Bronchial epithelial cell (primary cell): ENCODE measurements at places on chromosomes 5 and 9.
A peak's percentile ranks its signal among the peaks of the same experiment; 100 is the strongest.

- DNase-seq = no peak
Observed at GRCh38 chr9:128550226-128550625, 2.2 kb upstream of the SPTAN1 start.

DNA sequence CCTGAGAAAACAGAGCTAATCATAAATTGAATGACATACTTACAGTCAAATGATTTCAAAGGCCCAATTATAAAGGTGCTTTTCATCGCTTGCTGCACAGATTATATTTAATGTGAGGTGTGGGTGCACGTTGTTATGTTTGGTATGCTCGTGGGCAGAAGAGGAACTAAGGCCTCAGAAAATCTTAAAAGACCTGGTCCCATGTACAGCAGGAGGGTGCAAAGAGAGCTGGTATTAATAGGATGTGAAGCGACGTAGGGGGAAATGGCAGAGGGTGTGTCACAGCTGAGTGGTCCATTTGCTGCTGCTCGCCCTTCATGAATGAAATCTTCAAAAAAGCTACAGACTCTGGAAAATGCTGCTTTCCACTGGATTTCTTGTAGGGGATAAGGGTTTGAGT lies 40.5 kb upstream of the IFNK start:
- no peak for DNase-seq

DNA sequence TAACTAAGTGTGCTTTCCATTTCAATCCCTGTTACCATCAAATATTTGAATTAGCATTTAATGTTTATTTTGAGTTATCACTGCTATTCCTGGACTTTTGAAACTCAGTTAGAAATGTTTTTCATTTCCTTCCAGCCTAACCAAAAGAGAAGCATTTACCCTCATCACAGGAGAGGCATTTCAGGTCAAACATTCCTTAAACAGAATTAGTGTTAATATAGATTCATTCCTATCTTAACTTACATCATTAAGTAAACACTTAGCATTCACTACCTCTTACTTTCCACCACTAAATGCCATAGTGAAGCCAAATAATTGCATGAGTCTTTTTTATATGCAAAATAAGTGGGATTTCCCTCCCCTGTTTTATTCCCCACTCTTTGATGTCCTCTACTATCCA lies 136.6 kb upstream of the OR13F1 start:
- DNase-seq = peak; percentile 32

DNA sequence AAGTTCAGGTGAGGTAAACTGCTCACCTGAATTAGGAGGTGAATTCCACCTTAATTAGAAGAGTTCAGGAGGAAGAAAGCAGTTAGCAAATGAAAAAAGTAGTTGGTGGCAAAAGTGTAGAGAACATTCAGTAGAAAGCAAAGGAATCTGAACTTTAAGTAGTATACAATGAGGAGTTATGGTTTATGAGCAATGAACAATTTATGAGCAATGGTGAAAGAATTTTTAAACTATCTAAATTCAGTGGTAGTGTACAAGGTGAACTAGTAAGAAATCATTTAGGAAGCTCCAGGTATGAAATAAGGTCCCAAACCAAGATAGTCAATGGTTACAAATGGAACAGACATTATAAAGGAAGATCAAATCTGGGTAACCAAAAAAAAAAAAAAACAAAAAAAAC lies 3.1 kb downstream of the CETN3 start:
- peak; percentile 38 for DNase-seq

- peak; percentile 48 for DNase-seq
Observed at GRCh38 chr9:137254624-137255447, at the start of gene NELFB. Gene NELFB (plus strand): TSS chr9:137255327.

DNA sequence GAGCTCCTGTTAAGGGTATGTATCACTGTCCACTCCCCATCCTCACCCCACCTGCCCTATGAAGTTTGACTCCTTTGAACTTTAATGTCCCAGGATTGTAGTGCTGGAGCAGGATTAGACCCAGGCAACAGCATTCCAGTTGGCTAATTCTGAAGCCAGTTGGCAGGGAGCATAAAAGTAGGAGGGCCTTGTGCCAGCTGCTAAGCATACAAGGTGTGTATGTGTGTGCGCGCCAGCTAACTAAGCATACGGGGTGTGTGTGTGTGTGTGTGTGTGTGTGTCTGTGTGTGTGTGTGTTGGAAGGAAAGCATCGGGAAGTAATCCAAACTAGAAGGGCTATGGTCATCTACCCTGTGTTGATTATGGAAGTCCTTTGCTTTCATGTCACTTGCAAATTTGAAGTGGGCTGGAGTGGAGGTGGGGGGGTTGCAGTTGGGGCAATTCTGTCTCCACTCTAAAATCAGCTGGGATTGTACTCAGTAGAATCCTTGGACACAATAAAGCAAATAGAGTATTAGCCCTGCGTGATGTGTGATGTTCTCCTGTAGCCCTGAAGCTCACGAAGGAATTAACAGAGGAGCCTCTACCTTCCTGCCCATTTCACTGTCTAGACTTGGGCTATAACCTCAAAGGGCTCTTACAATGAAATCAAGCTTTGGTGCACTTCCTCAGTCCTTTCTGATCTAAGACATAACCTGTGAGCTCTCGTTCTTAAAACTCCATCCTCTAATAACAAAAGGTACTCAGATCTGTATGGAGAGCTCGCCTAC lies 26.9 kb downstream of the HMGCR start:
- DNase-seq = peak; percentile 23

GRCh38 chr9:123924727-123925126 lies 5.2 kb downstream of the DENND1A start:
- no peak for DNase-seq

GRCh38 chr5:91118354-91118753 lies 264.8 kb downstream of the ARRDC3 start:
- DNase-seq = no peak

- no peak for DNase-seq
Observed at GRCh38 chr5:172850454-172850797, 16.4 kb downstream of the ERGIC1 start.

- no peak for DNase-seq
Observed at GRCh38 chr5:135204151-135204600, 170.1 kb upstream of the PITX1 start.

- peak; percentile 60 for DNase-seq
Observed at GRCh38 chr9:72365525-72366256, 683 bp upstream of the ZFAND5 start.

GRCh38 chr9:14300588-14300987 lies 13.4 kb downstream of the NFIB start:
- no peak for DNase-seq

- DNase-seq = no peak
Observed at GRCh38 chr9:13962006-13962405, 351.9 kb downstream of the NFIB start.

- DNase-seq = no peak
Observed at GRCh38 chr9:118367383-118367782, 663.2 kb downstream of the TLR4 start.

- DNase-seq = peak; percentile 79
Observed at GRCh38 chr5:98096155-98096554, 677.3 kb upstream of the RGMB start.

DNA sequence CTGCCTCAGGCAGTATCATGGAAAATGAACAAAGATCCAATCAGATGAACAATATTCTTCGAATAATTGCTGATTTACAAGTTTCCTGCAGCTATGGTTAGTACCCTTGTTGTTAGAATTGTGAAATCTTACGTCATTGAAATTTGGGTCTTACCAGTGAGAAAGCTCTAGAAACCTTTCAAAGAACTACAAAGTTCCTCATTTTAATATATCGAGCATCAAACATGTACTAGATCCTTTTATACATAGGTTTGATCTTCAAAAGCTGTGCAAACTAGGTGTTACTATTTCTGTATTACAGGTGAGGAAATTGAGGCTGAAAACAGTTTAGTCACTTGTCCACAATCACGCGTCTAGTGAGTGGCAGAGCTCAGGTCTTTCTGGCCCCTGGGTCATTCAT lies 43.7 kb upstream of the ANGPTL2 start:
- DNase-seq = no peak

- DNase-seq = no peak
Observed at GRCh38 chr5:179880848-179881590, 22.4 kb upstream of the MRNIP start.

DNA sequence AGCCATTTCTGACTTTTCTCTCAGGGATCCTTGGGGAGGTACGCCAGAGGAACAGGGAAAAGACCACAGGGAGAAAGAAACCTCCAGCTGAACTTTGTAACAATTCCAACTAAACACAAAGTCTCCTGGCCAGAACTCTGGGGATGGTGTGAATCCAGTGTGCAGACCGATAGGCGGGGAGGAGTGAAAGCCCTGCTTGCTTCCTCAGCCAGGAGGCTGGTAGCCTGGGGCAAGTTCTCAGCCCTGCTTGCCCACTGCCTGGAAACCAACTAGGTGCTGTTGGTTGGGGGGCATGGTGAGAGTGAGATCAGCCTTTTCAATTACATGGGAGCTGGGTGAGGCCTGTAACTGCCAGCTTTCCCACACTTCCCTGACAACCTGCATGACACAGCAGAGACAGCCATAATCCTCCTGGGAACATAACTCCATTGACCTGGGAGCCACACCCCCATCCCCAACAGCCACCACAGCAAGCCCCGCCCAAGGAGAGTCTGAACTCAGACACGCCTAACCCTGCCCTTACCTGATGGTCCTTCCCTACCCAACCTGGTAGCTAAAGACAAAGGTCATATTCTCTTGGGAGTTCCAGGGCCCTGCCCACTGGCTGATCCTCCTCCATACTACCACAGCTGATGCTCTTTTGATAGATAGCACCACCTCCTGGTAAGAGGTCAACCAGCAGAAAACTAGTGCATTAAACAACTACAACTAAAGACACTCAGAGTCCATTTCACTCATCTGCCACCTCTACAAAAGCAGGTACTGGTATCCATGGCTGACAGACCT lies 100.1 kb upstream of the TNFAIP8 start:
- DNase-seq = peak; percentile 68

- peak; percentile 85 for DNase-seq
Observed at GRCh38 chr9:19748278-19749126, 40.3 kb downstream of the SLC24A2 start.

DNA sequence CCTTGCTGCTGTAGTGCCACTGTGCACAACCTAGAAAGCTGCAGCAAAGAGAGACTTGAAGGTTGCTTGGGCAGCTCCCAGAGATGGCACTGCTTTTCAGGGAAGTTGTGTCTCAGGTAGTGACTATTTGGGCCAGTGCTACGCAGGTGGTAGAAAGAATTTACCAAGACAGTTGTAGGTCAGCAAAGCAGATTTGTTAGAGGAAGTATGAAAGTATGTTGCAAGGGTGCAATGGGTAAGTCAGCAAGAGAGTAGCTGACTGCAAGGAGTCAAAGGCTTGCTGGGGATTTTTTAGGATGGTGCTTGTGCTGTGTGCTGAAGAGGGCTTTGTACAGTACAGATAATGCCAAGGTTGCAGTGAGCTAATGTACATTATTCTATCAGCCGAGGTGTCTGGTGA lies 33.5 kb upstream of the SPARC start:
- DNase-seq = no peak

GRCh38 chr9:38024036-38024681 lies 44.9 kb downstream of the SHB start:
- DNase-seq = peak; percentile 98

- DNase-seq = peak; percentile 5
Observed at GRCh38 chr5:68593211-68593671, 377.7 kb downstream of the PIK3R1 start.

- peak; percentile 13 for DNase-seq
Observed at GRCh38 chr9:97072285-97072776, 33.4 kb upstream of the CTSV start.

DNA sequence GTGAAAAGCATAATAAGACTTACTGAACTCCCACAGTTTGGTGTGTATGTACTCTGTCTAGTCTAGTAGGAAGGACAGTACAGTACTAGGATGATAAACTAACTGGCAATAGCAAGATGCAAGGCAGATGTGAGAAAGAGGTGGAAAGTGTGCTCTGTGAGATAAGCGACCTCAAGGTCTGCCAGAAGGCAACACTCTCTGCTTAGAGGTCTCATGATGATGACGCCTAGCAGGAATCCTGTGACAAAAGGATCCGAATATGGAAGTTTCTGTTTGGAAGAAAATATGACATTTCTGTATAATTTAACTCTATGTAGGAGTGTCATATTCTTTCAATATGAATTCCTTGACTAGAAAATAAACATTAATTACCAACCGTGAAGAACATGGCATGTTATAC lies 112.2 kb downstream of the PLPPR1 start:
- no peak for DNase-seq

- DNase-seq = no peak
Observed at GRCh38 chr9:88383176-88383575, 5.1 kb upstream of the SPIN1 start.

GRCh38 chr5:69493396-69494133 lies 975 bp downstream of the OCLN start:
- no peak for DNase-seq

GRCh38 chr9:135921749-135922310 lies 14.5 kb upstream of the CAMSAP1 start:
- no peak for DNase-seq

DNA sequence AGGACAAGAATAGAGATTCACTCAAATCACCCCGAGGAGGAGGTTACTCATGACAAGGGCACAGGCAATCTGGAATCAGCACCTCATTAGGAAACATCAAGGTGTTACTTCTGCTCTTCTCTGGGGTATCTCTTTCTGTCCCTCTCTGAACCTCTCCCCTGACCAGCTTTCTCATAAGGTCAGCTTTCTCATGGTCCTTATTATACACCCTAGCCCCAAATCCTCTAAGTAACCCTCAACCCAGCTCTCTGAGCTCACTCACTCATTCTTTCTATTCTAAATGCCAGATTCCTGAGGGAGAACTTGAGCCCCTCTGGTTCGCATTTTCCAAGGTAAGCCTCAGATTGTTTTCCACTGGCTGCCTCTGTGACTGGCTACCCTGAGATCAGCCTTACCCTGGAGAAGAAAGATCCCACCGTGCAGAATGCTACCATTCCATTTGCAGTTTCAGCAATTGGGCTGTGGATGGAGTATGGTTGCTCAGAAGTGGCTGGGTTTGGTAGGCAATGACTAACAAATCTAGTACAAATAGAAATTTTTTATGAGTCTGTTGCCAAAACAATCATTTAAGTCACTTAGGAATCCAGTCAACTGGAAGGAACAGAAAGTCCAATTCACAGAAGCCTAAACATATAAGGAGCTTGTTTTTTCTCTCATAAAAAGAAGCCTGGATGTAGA lies 9.0 kb upstream of the TIMD4 start:
- DNase-seq = no peak

DNA sequence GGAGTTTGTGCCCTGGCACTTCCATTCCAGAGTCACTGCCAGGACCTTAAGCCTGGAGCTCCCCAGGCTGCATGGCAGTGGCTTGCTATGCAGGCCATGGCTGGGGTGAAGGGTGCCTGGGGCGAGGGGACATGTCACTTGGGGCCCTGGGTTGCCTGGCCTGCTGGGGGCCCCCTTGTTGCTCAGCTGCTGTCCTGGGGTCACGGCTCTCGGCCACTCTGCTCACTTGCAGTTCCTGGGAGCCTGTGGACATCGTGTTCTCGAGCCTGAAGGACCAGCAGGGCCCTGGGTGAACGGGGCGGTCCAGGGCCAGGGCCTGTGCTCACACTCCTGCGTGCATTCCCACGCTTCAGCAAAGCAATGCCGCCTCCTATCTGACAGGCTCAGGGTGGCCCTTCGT lies 14.5 kb upstream of the SLC2A6 start:
- DNase-seq = no peak

DNA sequence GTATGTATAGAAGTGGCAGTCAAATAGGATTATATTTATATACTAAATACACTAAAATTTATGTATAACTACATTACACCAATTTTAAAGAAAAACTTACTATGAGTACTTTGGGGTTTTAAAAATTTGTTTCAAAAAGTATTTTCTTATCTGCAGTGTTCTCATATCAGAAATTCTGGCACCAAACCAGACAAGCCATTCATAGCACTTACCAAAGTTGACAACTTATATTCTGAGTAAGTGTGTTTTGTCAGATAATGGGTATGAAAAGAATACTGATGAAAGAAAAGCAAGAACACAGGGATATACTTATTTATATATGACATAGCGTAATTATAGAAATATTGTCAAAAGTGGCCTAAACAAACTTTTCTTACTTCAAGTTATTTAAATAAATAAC lies 67.5 kb downstream of the SPEF2 start:
- DNase-seq = no peak
